Activated naive CD4-positive, alpha-beta T cell treated with anti-CD3 and anti-CD28 coated beads, Interleukin-2, amount 50 U/mL, for 16 hours (primary cell): ENCODE measurements at places on chromosomes 11 and 22.

GRCh38 chr22:48907591-48907990, 920.1 kb downstream of the BRD1 start:
- DNase-seq, result no peak

DNA sequence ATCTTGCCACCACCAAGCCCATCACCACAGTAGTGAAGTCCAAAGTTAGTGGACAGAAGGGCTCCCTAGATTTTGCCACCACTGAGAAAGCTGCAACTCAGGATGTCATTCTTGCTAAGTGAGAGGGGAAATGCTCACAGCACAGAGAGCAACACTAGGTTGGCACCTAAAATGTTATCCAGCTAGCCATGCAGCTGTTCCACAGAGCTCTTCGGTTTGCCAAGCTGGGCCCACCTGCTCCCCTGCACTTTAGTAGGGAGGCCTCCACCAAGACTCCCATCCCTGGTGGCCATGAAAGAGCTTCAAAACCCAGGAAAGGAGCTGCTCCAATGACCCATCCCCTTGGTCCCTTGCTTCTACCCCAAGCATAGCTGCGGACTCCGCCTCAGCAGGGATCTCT, 63.8 kb downstream of the TRIM29 start:
- DNase-seq, result no peak

GRCh38 chr22:42688241-42689211, 32.1 kb downstream of the A4GALT start:
- no peak for DNase-seq

- no peak for DNase-seq
Measured at GRCh38 chr11:33934450-33934849, 42.6 kb upstream of the LMO2 start.

DNA sequence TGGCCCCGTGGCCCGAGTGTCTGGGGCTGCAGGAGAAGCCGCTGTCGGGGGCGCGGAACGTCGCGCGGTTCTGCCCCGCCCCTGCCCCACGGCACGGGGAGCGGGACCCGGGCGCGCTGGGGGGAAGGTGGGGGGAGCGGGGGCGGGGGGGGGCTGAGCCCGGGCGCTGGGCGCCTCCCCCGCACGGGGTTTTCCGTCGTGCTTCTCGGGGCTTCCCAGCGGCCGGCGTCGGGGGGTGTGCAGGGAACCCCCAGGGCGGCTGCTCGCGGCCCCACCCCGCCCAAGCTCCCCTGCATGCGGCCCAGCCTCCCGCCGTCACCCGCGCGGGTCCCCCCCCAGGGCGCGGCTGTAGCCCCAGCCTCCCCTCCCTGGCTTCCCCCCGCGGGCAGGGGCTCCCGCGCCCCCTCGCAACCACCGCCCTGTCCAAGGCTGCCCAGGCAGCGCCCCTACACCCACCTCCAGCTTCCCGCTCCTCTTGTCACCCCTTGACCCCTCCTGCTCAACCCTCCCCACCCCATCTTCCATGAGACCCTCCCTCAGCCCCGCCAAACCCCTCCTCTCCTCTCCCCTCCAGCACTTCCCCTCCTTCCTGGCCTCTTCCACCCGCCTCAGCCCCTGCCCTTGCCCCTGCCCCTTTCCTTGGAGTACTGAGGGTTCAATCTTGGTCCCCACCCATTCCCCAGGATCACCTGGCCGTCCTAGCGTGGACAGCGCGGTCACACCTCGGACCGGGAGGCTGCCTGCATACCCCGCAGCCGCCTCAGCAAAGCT, 1.7 kb downstream of the IL17REL start:
- peak; percentile 63 for DNase-seq

- DNase-seq, result no peak
Measured at GRCh38 chr22:23526596-23527316, 53.3 kb downstream of the IGLL1 start.

DNA sequence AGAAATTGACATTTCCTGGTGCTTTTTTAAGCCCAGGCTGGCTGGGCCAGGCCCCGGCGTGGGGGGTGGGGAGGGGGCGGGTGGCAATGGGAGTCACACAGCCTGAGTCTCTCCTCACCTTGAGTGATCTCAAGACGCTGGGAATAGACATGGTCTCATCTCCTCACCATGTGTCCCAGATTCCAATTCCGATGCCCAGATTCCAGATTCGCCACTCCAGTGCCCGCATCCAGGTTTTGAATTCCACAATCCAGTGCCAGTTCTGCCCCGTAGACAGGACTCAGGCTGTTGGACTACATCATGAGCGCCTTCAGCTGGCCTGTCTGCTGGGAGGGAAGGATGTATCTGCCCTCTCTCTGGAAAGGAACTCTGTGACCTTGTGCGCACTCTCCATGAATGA, 19.1 kb downstream of the KCNC1 start:
- no peak for DNase-seq

DNA sequence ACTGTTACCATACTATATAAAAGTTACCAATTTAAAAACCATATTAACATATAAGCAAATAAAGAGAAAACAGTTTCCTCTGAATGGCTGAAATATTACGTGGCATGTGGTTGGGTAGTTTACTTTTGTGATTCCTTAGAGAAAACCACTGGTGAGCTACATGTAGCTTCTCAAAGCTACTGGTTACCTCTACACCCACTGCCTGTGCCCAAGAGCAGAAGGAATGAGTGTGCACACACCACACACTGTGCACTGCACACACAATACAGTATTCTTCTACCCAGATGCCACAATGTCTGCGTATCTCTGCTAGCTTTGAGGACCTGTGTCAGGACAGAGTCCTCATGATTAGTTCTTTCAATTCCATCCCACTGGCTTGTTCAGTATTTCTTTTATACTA, 25.5 kb upstream of the YPEL1 start:
- DNase-seq, result no peak
